ENCODE measurements at places on chromosomes 3 and 15. TPM values are rescaled to one million over a fixed set of nuclear protein-coding genes. Genes with fewer than 3 reads are reported as not detected.

DNA sequence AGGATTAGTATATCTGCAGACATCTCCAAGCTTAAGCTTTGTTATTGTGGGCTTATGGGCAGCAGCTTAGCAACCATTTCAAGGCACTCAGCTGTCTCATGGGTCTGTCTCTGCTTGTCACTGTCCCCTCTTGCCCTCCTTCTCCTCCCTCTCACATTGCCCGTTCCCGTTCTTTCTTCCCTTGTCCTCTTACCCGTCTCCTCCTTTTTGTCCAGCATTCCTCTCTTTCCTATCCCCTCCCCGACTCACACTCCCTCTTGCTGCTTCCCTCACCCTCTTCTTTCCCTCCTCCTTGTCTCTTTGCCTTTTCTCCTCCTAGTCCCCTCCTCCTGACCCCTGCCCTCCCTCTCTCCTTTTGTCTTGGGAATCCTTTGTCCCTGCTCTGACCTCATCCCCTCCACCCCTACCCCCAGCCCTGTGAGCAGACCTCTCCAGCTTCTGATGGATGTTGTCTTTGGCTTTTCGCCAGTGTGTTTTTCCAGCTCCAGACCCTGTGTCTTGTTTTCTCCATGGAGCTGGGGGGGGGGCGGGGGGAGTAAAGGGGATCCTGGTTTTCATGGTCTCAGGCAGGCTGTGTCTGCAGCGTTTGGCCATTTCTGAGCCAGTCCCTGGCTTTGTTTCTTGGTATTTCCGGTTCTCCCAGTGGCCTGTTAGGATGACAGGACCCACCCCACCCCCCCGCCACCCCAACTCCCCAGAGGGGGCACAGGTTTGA lies 47.9 kb upstream of the TRAK1 start:
- DNase-seq: no peak

GRCh38 chr3:42031808-42032480 lies 59.2 kb upstream of the TRAK1 start:
- no peak for DNase-seq

DNA sequence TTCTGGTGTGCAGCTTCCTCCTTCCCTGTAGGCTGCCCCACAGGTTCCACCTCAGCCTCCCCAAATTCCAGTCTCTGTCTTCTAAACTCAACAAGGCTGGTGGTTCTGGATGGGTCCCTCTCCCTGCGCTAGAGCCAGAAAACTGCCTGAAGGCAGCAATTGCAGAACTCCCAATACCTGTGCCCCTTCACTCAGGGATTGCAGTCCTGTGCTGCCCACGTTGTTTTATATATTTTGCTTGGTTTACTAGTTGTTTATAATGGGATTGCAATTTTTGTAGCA lies 14.8 kb upstream of the NPTN start:
- DNase-seq: no peak

DNA sequence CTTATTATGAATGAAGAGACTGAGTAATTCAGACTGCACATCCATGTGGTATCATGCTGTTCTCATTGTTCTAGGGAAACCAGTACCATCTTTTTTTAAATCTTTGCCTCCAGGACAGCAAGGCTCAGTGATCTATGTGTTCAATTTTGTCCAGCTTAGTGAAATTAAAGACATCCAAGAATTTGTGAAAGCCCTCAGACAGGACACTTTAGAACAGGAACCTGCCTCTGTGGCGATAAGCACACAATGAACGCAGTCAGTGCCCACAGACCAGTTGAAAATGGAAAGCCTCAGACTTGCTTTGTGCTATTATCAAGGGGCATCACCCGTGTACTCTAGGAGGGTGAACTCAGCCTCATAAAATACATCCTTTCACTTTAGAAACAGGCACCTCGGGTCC lies 20.1 kb downstream of the EID1 start:
- no peak for DNase-seq

DNA sequence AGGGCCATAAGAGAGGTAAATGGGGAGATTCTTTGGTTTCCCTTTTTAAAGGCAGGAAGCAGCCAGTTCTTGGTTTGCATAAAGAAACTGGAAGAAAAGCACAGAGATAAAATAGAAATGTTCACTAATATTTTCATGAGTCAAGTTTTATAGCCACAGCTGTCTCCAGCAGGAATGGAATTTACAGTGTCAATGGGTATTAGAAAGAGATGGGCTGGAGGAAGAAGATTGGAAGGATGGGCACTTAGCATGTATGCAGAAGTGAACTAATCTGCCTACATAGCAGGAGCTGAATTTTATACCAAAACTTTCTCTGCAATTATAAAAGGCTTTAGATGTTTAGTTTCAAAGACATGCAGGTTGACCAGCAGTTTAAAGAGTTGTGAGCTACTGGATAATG lies 521.9 kb upstream of the GOLIM4 start:
- no peak for DNase-seq

DNA sequence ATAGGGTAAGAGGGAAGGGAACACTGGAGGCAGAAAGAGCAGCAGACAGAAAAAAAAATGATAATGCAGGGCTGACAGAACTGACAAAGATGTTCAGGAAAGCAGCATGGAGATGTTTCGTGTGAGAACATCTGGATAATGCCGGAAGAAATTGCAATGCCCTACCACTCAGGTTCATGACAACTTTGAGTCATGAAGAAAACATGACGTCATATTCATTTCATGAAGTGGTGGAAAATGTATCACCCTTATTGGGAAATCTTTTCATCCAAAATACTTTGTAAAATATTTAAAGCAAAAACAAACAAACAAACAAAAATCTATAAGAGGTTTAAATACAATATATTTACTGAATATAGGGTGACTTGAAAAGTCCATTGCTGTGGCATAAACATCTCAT lies 305.4 kb upstream of the IGF1R start:
- DNase-seq: no peak

DNA sequence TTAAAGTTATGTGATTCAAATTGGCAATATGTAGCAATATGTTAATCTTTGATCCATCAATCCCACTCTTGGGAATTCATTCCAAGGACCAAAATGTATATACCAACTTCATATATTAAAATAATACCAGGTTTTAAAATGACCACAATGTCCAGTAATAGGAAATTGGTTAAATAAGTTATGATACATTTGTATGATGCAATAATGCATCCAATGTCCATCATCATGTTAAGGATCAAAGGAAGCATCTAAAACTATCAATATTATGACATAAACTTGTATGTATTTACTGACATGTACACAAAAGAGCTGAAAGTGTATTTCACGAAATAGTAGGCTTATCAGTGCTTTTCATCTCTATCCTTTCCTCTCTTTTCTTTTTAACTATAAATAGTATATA lies 406.0 kb downstream of the RSL24D1 start:
- no peak for DNase-seq

DNA sequence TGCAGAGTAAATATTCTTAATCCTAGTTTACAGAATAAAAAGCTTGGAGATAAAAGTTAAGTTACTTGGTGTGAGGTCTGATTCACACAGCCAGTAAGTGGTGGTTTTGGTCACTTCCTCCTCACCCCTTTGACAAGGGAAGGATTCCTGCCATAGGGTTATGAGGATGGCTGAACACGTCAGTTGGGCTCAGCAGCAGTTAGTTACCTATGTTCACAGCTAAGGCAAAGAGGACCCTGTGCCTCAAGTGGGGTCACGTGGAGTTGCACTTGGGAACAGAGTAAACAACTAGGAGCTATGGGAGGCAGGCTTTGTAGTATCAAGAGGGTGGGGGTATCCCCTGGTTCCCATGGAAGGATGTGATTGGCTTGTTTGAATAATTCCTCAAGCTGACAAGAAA lies 232.2 kb downstream of the UBE2E2 start:
- DNase-seq: no peak

GRCh38 chr15:42319206-42319605 lies 40.1 kb upstream of the CAPN3 start:
- no peak for DNase-seq

GRCh38 chr3:156429125-156429524 lies 125.8 kb downstream of the SSR3 start:
- no peak for DNase-seq

DNA sequence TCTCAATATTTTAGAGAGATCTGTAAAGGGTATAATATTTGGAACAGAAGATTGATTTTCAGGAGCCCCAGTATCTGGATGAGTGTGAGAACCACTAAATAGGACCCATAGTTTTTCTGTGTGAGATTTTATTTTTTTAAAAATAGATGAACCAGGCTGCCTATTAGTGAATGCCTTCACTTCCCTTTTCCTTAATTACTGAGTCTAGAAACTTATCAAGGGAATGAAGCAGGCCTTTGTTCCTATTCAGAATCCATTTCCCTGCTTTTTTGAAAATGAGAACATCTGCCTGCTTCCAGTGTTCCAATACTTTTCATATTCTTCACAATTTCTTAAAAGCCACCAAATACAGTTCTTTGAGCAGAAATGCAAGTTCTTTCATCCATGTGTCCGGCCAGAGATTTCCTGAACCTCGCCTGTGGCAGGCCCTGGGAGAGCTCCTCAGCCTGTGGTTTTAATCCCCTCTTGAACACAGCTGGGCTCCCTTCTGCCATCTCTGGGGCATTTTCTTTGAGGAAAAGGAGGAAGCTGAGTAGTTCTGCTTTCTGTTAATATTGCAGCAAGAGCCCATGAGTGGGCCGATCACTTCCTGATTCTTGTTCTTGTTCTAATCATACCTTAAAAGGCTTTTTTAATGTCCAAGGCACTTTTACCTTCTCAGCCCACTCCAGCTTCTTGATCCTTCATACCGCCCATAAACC lies 4.7 kb downstream of the EHD4 start:
- DNase-seq: no peak

DNA sequence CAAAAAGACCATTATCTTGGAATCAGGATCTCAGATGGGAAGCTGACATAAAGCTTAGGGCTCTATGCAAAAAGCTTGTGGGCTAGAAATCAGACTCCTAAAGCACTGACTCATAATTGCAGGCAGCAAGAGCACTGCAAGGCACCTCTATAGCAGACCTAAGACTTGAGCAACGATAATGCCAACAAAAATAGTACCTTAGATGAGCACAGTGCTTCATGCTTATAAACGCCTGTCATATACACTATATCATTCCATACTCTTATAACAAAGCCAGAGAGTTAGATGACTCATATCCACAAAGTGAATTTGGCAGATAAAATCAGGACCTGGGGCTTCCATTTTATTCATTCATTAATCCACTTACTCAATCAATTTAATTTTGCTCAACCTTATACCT lies 560.8 kb downstream of the MCTP2 start:
- DNase-seq: no peak

TM4SF4 gene
- 0.65 TPM for total RNA-seq

GPR171 gene
- 2.8 TPM for total RNA-seq

SLC6A1 gene
- 0.09 TPM for total RNA-seq

HYAL1 gene
- total RNA-seq: 12.2 TPM

ZNF385D gene
- 4.7 TPM for total RNA-seq

IL5RA gene
- total RNA-seq: 0.47 TPM

ST8SIA2 gene
- not detected for total RNA-seq

Data from omental fat pad (tissue), 4 donors.